ENCODE measurements at places on chromosomes 2 and 18.

GRCh38 chr2:136468799-136469369 is 296.5 kb upstream of the THSD7B start:
- DNase-seq, result no peak

GRCh38 chr2:216554755-216555154 is 56.1 kb downstream of the RPL37A start:
- DNase-seq, result no peak

- DNase-seq, result no peak
Measured at GRCh38 chr2:205495819-205496218, 186.5 kb upstream of the NRP2 start.

- no peak for DNase-seq
Measured at GRCh38 chr2:28643911-28644334, 107.7 kb upstream of the PPP1CB start.

DNA sequence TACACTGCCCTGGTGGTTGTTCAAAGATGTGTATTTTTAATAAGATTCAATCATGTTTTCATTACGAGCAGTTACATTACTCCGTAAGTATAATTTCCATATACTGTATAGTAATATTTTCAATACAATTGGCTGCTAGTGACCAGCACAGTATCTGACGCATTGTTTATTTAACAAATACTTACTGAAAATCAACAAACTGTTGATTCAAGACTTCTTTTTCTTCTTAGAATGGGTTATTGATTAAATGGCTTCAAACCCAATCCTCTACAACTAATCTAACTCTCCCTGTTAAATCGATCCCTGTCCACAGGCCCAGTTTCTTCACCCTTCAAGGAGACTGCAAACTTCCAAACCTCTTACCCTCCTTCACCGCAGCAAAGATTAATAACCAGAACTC is 18.5 kb downstream of the COBLL1 start:
- DNase-seq, result no peak

- no peak for DNase-seq
Measured at GRCh38 chr2:105497094-105497493, 98.2 kb upstream of the FHL2 start.

DNA sequence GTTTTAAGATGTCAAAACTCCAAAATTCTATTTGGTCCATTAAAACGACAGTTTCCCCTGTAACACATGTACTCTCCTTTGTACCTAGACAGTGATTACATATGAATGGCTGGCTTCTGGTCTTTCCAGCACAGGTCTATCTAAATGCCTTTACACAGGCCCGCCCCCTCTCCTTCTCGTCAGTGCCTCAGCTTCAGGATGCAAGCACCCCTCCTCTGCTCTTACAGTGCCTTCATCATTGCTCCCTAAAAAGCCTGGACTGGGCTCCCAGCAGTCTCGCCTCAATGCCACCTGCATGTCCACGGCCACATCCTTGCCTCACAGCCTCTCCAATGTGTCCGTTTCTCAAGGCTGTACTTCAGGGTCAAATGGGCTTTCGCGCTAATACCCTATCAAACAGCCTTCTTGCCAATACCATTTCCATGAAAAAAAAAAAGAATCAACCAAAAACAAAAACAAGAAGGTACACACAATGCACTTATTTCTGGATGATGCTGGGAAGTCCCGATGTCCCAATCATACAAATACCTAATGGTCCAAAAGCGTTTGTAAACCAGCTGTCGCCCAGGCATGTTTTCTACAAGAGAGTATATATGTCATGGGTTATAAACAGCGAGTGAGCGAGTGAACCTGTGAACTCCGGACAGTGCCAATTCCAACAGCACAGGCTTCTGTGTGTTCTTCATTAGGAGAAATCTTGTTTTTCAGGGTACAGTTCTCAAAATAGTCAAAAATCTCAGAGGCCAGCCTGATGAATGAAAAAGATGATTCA is 77.2 kb downstream of the EIPR1 start:
- DNase-seq, result no peak

- no peak for DNase-seq
Measured at GRCh38 chr2:6254441-6254840, 562.3 kb downstream of the SOX11 start.
